Midbrain (tissue), 1 donor: ENCODE measurements at places on chromosomes 1 and 21.

DNA sequence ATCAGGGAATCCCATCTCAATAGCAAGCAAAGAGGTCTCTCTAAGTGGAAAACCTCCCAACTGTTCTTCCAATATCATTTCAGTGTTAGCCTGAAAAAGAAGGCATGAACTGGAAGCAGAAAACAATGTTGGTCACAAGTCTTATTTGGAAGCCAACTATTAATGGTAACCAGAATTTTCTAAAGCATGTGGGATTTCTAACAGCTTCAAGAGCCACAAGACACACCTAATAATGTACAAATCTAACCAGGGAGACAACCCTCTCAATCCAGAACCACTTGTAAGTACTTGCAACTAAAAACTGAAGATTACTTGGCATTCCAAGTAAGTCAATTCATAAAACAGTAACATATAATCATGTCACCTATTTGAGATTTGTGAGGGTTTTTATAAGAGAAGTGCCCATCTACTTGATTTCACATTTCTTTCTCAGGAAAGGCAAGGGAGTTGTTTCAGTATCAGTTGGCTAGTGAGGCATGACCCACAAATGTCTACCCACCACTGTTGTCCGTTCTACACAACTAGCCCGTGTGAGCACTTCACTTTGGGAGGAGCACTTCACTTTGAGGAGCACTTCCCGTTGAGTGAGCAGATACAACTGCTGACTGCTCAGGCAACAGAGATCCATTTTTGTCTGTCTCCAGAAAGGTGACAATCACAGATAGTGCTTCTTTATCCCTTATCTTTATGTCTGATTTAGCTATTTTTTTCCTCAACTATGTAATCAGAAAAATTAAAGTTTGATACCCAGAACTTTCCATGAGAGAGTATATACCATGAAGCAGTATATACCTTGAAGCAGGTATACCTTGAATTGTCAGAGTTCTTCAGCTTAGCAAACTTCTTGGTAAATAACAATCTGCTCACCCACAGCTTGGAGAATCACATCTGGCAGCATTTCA is 11.1 kb downstream of the STX6 start:
- no peak for DNase-seq

- peak; percentile 46 for DNase-seq
These were observed at the start of gene SPATC1L for GRCh38 chr21:46183910-46184624. Gene SPATC1L, minus strand, starts transcription at chr21:46184459. Its CDS starts 1,643 bp downstream, at chr21:46182816.

DNA sequence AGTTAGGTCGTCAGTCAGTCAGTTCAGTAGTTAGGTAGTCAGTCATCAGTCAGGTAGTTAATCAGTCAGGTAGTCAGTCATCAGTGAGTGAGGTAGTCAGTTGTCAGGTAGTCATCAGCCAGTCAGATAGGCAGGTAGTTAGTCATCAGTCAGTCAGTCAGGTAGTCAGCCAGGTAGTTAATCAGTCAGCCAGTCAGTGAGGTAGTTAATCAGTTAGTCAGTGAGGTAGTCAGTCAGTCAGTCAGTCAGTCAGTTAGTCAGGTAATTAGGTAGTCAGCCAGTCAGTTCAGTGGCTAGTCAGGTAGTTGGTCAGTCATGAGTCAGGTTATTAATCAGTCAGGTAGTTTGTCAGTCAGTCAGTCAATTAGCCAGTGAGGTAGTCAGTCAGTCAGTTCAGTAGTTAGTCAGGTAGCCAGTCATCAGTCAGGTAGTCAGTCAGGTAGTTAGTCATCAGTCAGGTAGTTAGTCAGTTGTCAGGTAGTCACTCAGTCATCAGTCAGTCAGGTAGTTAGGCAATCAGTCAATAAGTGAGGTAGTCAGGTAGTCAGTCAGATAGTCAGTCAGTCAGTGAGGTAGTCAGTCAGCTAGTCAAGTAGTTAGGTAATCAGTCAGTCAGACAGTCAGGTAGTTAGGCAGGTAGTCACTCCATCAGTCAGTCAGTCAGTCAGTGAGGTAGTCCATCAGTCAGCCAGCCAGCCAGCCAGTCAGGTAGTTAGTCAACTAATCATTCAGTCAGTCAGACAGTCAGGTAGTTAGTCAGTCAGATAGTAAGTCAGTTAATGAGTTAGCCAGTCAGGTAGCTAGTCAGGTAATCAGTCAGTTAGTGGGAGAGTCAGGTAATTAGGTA is 16.2 kb downstream of the KRTAP10-1 start:
- no peak for DNase-seq

DNA sequence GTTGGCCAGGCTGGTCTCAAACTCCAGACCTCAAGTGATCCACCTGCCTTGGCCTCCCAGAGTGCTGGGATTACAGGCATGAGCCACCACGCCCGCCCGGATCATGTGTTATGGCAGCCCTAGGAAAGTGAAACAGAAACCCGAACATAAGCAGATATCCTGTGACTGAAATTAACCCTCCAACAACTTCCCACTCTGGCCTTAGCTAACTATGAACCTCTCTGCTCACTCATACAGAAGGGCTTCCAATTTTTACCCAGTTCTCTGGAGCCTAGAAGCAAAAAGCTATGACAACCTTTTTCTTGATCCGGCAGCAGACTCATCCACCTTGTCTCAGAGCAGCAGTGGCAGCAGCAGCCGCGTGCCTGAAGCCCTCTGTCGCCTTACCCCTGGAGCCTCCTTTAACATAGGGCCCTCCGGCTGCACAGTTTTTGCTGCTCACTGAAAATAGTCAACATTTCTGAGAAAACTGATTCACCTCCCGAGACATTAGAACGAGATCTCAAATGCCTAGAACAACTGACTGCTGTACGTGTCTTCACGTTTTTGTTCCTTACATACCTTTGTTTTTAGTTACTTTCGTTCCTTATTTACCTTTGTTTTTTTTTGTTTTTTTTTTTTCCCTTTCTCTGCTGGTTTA is 9.3 kb downstream of the CBR1 start:
- no peak for DNase-seq

GRCh38 chr1:42888013-42888633 is 41.7 kb downstream of the ZNF691 start:
- DNase-seq, result no peak

- peak; percentile 17 for DNase-seq
These were observed 632 bp downstream of the PEX19 start for GRCh38 chr1:160284220-160284781.

DNA sequence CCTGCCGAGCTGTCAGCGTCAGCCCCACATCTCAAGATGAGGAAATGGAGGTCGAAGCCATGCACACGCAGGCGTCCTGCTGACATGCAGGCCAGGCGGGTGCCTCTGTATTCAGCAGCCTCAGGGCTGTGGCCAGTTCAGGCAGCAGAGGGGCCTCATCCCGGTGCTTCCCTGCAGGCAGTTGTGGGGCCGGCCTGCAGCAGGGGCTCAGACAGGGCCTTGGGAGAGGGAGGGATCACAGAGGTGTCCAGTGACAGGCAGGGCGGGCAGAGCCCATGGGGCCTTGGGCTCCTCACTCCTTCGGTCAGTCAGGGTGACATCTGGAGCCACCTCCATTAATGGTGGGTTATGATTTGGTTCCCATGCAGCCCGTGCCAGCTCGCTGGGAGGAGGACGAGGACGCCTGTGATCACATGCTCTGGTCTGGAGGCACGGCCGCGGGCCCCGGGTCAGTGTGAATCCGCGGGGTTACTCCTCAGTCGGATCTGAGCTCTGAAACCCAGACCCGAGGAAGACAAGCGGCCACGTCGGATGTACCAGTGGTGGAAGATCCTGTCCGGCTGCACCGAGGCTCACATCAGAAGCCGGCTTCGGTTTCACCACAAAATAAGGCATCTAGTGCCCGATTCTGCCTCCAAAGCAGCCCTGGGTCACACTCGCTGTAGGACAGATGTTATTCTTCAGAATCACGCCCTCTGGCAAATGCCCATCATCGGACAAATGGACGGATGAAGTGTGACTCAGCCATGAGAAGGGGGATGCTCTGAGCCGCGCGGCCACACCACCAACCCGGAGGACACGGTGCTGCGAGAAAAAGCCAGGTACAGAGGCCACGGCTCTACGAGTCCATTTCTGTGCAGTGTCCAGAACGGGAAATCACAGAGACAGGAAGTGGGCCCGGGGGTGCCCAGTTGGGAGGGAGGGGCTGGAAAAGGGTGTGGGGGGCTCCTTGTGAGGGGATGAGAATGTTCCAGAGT is 33.4 kb downstream of the KRTAP10-1 start:
- no peak for DNase-seq

- DNase-seq, result peak; percentile 48
These were observed at the start of gene HES4 for GRCh38 chr1:999725-1000356. Gene HES4, minus strand, starts transcription at chr1:1000097. Its CDS starts 124 bp downstream, at chr1:999973.

GRCh38 chr1:94092210-94092613 is 28.7 kb downstream of the ABCA4 start:
- DNase-seq, result peak; percentile 40

GRCh38 chr1:156887317-156887716 is 6.2 kb upstream of the PEAR1 start:
- no peak for DNase-seq

GRCh38 chr1:219330669-219331068 is 157.0 kb downstream of the LYPLAL1 start:
- DNase-seq, result no peak

GRCh38 chr1:19336543-19336942 is 24.4 kb downstream of the SLC66A1 start:
- DNase-seq, result no peak

DNA sequence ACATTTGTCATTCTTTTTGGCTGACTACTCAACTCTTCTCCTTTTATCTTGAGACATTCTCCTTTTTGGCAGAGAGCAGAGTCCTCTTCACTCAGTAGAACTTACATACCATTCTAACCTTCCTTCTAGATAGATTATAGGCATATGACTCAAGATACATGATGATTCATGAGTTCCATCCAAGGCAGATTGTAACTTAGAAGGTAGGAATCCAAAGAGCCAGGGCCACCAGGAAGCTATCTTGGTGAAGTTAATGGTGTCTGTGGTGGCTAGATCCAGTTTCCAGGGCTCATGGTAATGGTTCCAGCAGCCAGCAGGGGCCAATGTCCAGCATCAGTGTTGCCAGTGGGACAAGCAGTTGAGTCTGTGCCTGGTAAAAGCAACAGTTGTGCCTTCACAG is 76.1 kb upstream of the KIAA0040 start:
- no peak for DNase-seq

DNA sequence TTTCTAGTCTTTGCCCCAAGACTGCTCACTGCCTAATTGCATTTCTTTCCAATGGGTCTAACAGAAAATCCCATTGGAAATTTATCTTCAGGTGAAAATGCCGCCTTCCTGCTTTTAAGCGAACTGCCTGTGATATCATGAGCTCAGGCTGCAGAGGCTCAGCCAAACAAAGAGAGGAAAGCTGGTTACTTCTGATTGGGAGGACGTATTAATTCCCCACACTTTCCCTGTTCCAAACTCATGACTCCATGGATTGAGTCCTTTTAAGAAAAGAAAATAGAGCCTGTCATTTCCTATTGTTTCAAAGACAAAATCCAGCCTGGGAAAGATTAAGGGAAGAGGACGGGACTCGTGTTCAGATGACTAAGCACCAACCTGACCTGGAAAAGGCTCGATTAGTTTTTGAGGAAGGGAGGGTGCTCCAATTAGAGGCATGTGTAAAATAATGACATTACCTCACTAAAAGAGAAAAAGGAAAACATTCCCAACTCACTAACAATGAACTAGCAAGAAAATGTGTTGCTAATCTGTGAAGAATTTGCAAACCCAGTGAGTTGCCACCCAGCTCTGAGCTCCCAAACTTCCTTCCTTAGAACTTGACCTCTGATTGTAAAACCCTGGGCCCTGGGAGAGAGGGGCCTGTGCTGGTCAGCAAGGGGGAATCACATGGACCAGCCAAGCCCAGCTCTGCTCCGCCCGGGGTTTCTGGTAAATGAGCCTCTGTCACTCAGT is 61.2 kb downstream of the TCP10L start:
- DNase-seq, result no peak

GRCh38 chr1:6105763-6106162 is 60.1 kb downstream of the KCNAB2 start:
- no peak for DNase-seq

DNA sequence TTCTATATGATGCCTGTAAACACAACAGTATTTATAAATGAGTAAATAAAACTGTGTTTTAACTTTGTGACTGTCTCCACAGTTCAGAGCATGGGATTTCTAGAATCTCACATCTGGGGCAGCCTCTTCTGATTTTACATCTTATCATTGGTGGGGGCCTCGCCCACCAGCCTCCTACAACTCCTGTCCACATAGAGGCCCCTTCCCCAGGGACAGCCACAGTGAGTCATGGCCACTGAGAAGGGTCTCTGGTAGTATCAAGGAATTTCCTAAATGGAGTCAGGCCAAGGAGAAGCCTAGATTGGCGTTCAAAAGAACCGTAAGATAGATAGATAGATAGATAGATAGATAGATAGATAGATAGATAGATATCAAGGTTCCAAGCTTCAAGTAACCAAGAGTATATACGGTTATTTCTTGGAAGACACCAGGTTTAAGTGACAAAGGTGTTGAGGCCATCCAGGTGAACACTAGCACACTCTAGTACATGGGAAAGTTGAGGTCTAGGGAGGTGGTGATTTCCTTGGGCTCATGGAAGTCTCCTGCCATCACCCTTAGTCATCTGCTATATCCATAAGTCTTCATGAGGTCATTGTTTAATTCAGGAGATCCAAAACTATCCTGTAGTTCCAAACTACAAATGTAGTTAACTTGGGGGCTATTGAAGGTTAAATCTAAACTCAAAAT is 121.6 kb downstream of the SYT2 start:
- no peak for DNase-seq

DNA sequence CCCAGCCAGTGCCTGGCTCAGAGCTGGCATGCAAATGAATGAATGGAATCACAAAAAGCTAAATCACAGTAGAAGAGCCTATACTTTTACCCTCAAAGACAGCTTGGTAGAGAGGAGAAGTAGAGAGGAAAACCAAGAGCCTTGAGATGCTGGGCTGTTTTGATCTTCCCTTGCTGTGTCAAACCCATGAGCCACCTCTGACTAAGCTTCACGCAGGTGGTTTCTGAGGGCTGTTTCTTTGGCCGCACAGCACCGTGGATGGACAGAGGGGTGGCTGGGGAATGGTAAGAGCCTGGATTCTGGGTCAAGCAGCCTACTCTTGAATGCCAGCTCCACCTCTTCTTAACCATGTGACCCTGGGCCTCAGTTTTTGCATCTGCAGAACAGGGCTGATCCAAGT is 18.6 kb downstream of the ABCG1 start:
- no peak for DNase-seq

DNA sequence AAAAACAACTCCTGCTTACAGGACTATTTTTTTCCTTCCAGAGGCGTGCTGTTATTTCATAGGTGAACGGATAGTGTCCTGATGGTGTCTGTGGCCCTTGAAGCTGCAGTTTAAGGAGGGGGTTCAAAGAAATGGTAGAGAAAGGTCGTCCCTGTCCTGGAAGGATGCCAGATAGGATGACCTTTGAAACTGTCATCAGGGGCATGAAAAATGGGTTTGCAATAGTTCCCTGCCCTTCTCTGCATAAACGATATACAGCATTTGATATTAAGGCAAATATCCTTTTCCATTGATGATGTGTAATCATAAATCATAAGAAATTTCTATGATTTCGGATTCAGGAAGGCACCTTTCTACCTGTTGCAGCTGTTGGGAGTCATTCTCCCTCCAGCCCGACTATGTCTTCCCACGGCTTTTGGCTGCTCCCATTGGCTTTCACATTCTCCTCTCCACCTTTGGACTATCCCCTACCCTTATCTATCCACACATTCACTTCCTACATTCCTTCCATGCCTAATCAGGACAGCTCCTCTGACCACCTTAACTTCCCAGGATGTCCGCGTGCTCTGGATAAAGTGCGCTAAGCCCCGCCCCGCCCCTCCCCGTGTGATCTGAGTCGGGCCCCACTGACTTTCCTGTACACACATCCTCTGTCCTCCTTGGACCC is 209.8 kb downstream of the DISC1 start:
- DNase-seq, result no peak

- no peak for DNase-seq
These were observed 5.0 kb downstream of the RABGGTB start for GRCh38 chr1:75791022-75791421.

- DNase-seq, result no peak
These were observed 8.3 kb upstream of the WNT3A start for GRCh38 chr1:227998374-227999055.
